ENCODE measurements at places on chromosomes 5 and 9.

DNA sequence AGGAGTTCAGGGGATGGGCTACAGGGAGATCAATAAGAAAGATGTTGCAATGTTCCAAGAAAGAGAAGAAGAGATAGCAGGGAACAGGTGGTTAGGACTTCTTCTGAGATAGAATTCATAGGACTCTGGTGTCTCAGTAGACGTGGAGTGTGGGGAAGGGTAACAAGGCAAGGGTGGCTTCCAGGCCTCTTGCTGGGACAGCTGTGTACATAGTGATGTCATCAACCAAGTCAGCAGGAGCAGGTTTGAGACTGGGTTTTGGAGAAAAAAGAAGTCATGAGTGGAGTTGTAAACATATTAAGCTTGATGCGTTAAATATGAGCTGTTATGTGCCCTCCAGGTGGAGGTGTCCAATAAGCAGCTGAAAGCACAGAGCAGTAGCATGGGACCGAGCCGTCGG is 211.8 kb upstream of the RASEF start:
- DNase-seq, result no peak

GRCh38 chr9:69923972-69924371 is 103.4 kb downstream of the CFAP95 start:
- DNase-seq, result no peak

GRCh38 chr9:131449276-131449675 is 53.4 kb upstream of the POMT1 start:
- no peak for DNase-seq

- DNase-seq, result no peak
These were observed 17.0 kb downstream of the PRRT1B start for GRCh38 chr9:131562032-131562959.

DNA sequence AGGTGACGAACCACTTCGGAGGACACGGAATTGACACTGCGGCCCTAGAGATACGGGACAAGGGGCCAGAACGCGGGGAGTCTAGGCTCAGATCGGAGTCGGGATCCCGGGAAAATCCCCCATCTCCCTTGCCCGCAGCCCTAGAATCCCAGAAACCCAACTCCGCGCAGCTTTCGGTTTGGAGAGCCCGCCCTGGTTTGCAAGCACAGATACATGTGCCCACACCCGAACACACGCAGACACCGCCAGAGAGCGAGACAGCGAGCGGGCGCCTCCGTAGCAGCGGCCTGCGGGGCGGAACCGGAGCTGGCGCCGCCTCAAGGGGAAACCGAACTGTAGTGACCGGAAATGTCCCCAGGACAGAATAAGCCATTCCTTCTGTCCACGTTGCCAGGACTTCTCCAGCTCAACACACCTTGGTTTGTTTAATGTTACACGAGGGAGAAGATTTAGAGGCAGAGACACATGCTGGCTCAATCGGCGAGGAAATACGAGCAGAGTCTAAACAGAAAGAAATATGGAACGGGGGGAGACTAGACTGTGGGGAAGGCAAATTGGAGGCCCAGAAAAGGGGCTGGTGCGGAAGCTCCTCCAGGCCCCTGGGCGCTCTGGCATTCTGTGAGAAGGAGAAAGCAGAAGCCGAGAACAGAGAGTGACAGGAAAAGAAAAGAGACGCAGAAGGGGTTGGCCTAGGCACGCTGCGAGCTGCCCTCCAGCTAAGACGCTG is 2.9 kb upstream of the PAX5 start:
- DNase-seq, result no peak

DNA sequence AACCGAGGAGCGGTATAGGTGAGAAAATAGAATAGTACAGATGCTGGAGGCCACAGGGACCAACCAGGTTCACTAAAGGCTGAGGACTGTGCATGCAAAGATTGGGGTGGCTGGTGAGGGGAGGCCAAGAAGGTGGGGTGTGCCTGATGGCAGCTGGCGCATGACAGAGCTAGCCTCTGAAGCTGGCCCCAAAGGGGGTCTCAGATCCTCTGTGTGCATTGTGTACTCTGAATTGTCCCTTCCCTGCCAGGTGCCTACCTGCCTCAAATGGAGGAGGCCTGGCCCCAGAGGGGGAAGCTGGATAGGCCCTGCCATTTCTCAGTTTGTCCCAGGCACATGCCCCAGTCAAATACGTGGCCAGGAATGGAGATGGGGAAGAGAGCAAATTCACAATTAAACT is 63.1 kb downstream of the CRB2 start:
- no peak for DNase-seq

- no peak for DNase-seq
These were observed 114.0 kb downstream of the KCNIP1 start for GRCh38 chr5:170617533-170618490.

GRCh38 chr9:120841930-120842684 is 615 bp downstream of the PSMD5 start:
- no peak for DNase-seq

DNA sequence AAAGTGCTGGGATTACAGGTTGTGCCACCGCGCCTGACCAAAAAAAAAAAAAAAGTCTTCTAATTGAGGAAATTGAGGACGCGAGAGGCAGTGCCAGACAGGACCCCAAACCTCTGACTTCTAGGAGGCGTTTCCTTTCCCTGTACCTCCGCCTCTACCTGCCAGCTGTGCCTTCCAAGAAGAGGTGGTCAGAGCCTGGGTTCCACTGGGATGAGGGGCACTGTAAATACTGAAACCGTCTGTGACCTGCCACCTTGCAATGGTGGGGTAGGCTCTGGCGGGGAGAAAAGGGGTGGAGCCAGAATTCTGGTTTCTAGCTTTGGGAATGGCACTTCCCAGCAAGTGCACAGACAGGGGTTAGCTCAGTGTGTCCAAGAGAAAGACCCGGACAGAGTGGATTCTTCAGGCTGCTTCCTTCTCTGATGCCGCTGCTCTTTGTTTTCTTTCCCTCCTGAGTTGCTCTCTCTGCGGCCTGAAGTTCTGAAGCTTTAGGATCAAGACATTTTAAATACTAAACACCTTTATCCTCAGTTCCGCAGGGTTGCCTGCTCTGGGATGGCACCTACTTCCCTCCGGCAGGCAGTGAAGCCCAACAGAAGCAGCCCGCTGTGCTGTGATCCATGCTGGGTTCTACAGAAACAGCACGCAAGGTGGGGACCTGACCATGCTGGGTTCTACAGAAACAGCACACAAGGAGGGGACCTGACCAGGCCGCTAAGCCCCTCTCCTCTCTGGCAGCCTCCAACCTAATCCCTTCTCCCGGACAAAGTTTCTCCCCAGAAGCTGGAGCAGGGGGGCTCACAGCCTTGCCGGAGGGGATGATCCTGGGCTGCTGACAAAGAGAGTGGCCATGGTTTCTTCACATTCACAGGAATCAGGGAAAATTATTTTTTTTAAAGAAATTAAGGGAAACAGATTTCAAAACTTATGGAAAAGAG is 65.2 kb downstream of the OTULIN start:
- no peak for DNase-seq

All from esophagus squamous epithelium (tissue), 5 donors.